ENCODE measurements at places on chromosomes 7 and 10.

- no peak for DNase-seq
These were observed 945 bp upstream of the RHEB start for GRCh38 chr7:151520419-151521261.

DNA sequence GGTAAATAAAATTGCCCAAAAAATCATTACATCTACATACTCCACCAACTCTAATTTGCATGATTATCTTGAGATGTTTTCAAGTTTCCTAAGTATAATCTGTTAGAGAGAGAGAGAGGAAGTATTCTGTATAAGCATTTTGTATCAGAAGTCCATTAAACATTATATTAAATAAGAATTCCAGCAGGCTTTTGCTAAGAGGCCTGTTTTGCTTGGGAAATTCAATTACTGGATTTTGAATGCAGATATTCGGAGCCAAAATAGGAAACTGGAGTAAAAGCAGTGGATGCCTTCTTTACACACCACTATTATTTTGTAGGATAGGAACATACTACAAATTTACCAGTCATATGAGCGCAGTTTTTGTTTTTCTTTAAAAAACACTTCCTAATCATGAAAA is 727.8 kb downstream of the CNTNAP2 start:
- DNase-seq: no peak

GRCh38 chr7:110071192-110071591 is 1019.7 kb upstream of the LRRN3 start:
- no peak for DNase-seq

DNA sequence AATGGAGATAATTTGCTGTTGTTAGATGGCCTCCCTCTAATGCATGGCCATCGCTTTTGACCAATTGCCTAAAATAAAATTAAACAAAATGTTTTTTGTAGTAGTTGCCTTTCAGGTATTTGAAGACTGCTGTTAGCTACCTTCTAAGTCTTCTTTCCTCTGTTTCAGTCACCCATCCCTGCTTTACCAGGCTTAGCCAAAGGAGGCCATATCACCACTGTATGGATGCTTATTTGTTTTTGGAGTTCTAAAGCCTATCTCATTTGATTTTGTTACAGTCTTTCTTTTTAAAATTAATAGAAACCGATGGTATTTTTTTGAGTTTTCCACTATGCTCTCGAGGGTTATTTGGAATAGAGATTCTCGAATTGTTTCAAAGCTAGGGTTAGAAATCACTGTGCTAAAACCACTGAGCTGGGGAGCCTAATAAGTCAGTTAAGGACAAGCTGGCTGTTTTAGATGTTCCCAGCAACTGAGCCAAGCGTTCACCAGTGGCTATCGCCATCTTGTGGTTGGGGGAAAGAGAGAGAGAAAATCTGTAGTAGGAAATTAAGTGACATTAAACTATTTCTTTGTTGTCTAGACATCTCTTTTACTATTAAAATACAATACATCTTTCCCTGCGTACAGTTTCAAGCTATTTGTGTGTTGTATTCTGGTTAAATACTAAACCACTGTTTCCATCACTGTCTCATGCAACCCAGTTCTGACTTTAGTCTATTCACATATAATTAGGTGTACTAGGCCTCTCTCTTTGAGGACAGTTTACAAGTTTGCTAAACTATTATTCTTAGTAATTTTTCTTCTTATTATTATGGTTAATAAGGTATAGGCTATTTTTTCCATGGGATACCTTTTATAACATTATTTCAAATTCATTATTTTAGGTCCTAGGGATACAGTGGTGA is 52.2 kb downstream of the GPR158 start:
- no peak for DNase-seq

- DNase-seq: no peak
These were observed 124.7 kb downstream of the NRP1 start for GRCh38 chr10:33209802-33210201.

GRCh38 chr10:60101821-60102220 is 195.5 kb upstream of the CCDC6 start:
- DNase-seq: no peak

DNA sequence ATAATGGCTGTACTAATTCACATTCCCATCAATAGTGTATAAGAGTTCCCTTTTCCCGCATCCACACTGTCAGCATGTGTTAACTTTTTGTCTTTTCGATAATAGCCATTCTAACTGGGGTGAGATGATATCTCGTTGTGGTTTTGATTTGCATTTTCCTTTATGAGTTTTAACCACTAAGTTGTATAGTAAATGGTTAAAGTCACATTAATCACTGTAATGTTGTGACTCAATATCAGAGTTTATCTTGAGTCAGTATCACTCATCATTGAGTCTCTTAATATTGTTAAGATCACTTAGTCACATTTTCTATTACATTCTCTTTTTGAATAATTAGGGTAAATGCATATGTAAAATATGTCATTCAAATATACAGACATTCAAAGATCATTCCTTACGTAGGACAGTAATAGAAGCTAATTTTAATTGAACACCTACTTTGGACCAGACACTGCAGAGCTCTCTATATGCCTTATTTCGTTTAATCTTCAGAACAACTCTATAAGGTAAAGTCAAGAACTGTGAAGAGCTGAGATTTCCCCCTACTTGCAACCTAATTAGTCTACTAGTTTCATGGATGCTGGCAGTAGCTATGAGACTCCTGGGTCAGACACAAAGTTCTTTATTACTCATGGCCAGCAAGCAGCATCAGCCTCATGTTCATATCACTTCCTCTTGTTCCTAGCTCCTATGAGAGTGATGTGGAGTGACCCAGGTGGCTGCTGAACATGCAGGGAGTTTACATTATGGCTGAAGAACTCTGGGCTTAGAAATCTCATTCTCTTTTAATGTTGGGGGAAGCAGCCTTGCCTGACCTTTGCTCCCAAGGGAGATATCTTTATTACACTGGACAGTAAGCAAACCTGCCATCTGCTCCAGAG is 30.5 kb downstream of the CREB5 start:
- no peak for DNase-seq

GRCh38 chr10:515674-516073 is 173.8 kb downstream of the DIP2C start:
- DNase-seq: no peak

DNA sequence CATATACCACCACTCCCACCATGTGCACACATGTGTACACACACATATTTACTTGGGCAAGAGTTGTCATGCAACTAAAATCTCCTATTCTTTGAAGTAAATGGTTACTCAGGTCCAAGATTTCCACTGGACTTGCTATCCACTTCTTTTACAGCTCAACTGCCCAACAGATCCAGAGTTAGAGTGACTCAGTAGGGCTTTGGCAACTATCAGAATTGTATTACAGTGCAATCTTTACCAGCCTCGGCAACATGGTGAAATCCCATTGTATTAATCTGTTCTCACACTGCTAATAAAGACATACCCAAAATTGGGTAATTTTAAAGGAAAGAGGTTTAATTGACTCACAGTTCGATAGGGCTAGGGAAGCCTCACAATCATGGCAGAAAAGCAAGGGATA is 51.9 kb upstream of the ABLIM1 start:
- no peak for DNase-seq

DNA sequence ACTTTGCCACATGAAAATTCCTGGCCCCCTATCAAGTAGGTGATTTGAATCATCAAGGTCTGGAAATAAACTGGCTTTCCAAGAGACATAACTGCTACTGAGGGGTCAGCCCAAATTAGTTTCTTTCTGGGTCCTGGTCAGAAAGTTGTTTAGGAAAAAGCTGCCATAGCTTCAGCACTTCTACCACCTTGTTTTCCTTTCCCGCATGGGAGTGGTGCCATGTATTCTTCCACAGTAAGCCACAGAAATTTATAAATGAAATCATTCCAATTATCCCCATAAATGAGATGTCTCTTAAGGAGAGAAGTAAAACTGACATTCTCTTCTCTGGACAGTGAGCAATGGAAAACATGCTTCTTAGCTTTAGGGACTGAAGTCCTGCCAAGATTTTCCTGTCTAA is 80.8 kb downstream of the PHYHIPL start:
- DNase-seq: no peak

DNA sequence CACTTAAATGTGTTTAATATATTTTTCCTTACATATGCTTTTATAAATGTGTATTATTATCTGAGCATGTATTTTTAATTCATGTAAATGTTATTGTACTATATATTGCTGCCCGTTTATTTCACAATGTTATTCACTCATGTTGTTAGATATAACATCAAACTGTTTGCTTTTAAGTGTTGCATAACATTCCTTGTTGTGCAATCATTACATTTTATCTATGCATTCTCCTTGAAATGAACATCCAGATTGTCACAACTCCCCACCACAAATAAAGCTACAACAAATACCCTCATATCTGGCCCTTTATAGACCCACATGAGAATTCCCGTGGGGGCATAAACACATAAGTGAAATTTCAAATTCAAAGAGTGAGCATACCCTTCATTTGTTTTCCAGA is 264.2 kb downstream of the HPSE2 start:
- no peak for DNase-seq

- DNase-seq: no peak
These were observed 37.0 kb upstream of the RHOBTB1 start for GRCh38 chr10:60980997-60981396.

GRCh38 chr7:14905764-14906163 is 3.2 kb upstream of the DGKB start:
- no peak for DNase-seq

DNA sequence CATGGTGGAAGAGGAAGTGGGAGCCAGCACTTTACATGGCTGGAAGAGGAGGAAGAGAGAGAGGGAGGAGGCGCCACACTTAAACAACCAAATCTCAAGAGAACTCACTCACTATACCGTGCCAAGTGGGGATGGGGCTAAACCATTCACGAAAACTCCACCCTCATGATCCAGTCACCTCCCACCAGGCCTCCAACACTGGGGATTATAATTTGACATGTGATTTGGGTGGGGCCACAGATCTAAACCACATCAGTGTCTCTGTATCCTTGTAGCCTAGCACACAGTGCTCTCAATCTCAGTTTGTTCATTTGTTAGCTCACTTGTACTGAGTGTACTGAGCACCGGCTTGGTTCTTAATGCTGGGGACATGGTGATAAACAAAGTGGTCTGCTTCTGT is 228.3 kb downstream of the BUB3 start:
- DNase-seq: no peak

DNA sequence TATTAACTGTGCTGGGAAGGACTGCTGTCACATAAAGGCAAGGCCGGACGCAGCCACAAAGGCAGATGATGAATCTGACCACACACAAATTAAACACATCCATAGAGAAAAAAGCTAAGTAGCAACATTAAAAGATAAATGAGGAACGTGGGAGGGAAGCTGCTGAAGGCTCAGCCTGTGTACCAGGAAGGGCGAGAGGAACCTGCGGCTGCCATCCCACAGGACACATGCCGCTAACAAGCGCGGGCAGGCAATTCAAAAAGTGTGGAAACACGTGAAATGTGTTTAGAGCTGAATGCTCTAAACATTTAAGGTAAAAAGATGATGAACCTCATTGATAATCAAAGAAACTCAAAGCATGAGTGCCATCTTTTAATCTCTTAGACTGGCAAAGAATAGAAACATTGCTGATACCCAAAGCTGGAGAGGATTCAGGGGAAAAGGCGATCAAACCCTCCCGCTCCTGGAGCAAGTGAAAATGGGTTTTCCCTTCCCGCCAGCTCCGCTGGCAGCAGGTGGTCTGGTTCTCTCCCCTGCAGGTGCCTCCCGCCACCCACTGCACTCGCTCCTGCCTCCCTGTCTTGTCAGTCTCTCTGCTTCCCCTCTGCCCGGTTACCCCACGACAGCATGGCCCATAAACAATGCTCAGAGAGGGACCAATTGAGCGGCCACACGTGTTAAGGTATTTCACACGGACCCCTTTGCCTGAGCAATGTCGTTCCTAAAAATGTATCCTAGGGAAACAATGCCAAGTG is 4.2 kb downstream of the STK32C start:
- no peak for DNase-seq

- no peak for DNase-seq
These were observed 219.3 kb downstream of the DNAJB6 start for GRCh38 chr7:157555944-157556641.

DNA sequence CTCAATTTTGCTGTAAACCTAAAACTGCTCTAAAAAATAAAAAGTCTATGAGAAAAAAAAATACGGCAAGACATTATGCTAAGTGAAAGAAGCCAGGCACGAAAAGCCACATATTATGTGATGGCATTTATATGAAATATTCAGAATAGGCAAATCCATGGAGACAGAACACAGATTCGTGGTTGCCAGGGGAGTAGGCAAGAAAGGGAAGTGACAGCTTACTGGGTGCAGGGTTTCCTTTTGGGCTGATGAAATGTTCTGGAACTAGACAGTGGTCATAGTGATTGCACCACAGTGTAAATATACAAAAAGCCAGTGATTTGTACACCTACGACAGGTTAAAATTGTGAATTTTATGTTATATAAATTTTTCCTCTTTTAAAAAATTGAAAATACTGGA is 41.3 kb upstream of the GLI3 start:
- DNase-seq: no peak

GRCh38 chr10:121516093-121516865 is 82.0 kb downstream of the FGFR2 start:
- DNase-seq: no peak

DNA sequence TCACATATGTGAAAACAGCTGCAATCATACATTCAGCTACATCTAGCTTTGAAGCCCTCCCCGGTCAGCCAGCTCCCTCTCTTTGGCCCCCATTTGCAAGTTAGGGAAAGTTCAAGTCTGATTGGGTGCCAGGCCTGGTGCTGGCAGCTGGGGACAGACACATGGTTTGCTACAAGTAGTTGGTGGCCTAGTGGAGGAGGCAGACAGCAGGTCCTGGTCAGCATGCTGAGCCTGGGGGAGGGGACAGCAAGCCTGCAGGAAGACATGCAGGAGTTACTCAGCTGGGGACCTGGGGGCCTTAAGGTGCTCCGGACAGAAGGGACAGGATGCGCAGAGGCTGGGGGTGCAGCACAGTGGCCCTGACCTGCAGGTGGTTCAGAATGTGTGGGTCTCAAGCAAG is 956.9 kb upstream of the ZNF722 start:
- DNase-seq: no peak

GRCh38 chr7:39826166-39826565 is 123.9 kb upstream of the CDK13 start:
- no peak for DNase-seq

GRCh38 chr7:20200361-20200760 is 16.8 kb downstream of the MACC1 start:
- no peak for DNase-seq

- peak; percentile 7 for DNase-seq
These were observed 733 bp downstream of the HIBADH start for GRCh38 chr7:27661811-27662489.

DNA sequence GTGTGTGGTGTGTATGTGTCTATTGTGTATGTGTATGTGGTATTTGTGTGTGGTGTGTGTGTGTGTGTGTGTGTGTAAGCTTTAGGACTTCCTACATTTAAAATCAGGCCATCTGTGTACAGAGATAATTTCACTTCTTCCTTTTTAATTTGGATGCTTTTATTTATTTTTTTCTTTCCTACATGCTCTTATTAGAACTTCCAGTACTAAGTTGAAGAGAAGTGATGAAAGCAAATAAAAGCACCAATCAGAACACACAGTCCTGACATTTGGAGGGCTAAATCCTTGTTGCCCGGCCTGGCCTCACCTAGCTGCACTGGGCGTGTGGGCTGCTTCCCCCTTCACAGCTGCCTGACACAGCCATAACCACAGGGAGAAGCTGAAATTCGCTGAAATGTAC is 3.8 kb upstream of the MRC1 start:
- DNase-seq: no peak

Data from T-helper 2 cell treated with Interferon-gamma antibody and Interleukin-4, amounts not matched to agents 5 μg/mL and 100 μg/mL, for 36 hours (primary cell).